ENCODE measurements at places on chromosomes 12 and 14. TPM values are rescaled to one million over a fixed set of nuclear protein-coding genes. Genes with fewer than 3 reads are reported as not detected.

- DNase-seq: no peak
Observed at GRCh38 chr14:100708425-100709288, 18.0 kb upstream of the DLK1 start.

DNA sequence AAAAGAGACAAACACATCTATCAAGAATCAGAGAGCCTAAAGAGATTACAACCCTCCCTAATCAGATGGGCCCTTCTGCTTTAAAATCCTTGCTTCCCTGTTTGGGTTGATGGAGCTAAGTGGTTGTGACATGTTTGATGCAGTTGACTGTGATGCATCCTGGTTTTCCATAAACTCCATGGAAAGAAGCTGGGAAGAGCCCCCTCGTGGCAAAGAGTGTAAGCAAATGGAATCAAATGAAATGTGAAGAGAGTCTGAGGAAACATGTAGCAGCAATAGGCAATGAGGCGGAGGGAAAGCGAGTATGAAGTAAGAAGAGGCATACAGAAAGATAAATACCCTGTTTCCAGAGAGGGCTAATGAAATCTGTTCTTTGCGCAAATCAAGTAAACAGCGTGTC, 70.4 kb upstream of the SLCO1C1 start:
- no peak for DNase-seq

GRCh38 chr14:73140811-73141323, 4.6 kb downstream of the PSEN1 start:
- no peak for DNase-seq

DNA sequence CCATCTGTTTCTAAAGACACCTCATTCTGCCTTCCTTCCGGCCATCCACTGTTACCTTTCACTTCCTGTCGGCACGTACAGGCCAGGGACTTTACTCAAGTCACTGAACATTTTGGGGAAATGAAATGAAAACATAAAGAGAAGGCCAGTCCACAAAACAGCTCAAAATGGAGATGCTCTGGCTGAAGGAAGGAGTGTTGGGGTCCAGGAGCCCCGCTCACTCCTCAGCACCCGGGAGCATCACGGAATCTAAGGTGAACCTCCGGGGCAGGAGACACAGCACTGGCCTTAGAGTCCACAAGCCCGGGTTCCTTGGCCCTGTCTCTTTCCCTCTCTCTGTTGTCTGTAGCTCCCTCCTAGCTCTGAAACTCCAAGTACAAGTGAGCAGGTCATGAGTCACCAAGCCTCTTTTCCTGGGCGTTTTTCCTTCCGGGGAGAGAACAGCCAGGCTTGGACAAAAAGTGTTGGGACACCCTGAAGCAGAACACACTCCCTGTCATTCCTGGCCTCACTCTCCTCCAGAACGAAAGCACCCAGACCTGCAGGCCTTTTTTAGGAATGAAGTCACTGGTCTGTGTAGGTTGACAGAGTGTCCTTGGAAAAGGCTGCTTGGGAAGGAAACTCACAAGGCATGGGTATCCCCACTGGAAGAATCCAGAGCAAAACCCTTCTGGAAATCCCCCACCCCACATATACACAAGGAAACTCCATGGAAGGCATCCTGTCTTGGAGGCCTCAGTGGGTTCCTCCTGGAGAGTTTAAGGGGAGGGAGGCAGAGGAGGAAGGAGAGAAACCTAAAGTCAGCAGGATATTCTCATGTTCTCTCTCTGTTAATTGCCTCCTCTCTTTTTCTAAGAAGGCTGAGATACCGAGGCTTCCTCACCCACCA, 245.3 kb downstream of the ZFP36L1 start:
- DNase-seq: no peak

- DNase-seq: no peak
Observed at GRCh38 chr12:116009805-116010204, 267.7 kb downstream of the MED13L start.

- no peak for DNase-seq
Observed at GRCh38 chr12:98736352-98737321, 91.5 kb downstream of the APAF1 start.

GRCh38 chr12:58530742-58531062, 389.6 kb downstream of the LRIG3 start:
- DNase-seq: no peak

GRCh38 chr12:131367983-131368667, 342.8 kb upstream of the SFSWAP start:
- no peak for DNase-seq

- no peak for DNase-seq
Observed at GRCh38 chr12:75011120-75011519, 198.5 kb downstream of the KCNC2 start.

DNA sequence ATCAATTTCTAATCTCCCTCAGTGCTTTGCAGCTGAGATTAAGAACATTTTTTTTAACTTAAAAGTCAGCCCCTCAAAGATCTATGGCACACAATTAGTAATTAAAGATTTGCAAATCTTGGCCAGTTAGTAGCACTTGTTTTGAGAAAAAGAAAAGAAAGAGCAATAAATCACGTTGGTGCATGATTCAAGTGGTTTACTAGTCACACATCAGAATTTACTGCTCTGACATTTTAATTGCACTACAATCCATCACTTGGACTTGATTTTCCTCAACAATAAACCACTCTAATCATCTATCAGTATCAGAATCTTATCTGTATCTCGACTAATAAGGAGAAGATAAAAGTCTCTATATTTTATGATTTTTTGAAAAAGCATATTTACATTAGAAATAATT, 154.3 kb downstream of the HELB start:
- DNase-seq: no peak

- DNase-seq: no peak
Observed at GRCh38 chr12:100382338-100382737, 25.5 kb downstream of the SLC17A8 start.

- no peak for DNase-seq
Observed at GRCh38 chr14:63918411-63918810, 65.6 kb downstream of the SYNE2 start.

DNA sequence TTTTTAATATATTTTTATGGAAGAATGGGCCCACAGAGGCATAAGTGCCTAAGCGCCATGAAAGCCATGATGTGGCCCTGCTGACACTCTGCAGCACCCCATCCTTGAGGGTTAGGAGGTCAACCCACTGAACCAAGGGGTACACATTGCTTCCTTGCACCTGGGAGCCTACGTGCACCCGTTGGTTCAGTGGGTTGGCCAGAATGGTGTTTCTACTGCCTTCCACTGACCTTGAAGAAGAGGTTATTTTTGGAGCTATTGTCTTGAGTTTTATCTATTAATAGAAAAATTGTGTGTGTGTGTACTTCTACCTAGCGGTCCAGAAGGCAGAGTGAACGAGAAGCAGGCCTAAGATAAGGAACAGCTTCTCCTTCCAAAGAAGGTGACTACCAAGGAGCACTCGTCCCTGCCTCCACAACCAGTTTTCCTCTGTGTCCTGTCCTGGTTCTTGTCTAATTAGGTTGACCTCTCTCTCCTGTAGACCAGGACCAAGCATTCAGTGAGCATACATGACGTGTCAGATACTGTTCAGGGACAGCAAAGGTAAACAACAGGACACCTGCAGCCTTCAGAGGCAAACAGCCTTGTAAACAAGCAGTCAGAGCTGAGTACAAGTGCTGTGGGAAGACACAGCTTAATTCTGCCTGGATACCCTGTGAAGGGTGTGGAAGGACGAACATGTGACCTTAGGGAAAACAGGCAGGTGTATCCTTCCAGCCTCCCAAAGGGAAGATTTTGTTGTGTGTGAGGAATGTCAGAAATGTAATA, 30.4 kb upstream of the PLEK2 start:
- no peak for DNase-seq

GRCh38 chr12:22792138-22792537, 167.2 kb downstream of the ETNK1 start:
- DNase-seq: no peak

DNA sequence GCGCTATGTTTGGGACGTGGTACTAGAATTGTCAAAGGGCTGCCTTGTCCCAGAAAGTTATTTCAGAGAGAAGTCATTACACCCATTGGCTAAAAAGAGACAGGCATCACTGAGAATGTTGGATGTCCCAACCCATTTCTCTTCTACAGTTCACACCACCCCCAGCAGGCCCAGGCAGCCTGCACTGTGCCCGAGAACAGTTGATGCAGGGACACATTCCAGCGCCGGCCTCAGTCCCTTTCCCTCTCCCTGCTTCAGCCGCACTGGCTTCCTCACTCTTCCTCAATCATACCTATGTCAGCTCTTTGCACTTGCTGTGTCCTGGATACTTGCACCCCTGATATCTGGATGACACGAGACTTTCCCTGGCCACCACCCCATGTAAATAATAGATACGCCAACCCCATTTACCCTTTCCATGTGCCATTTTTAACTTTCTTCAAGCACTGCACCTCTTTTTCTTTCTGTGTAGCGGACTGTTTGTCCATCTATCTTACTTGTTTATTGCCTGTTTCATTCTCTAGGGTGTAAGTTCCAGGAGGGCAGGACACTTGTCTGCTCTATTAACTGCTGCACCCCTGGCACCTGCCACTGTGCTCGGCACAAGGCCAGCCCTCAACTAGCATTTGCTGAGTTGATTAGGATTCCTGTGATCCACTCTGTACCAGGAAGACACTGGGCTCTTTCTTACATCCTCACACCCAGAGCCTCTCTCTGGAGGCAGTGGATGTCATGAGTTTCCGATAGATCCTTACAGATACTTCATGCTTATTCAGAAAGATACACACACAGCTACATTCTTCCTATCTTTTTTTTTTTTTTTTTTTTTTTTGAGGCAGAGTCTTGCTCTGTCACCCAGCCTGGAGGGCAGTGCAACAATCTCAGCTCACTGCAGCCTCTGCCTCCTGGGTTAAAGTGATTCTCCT, 76.6 kb upstream of the CEP83 start:
- DNase-seq: no peak

- no peak for DNase-seq
Observed at GRCh38 chr14:101916816-101917412, 47.5 kb upstream of the DYNC1H1 start.

GRCh38 chr12:109652977-109653264, 60.7 kb upstream of the FAM222A start:
- no peak for DNase-seq

- DNase-seq: no peak
Observed at GRCh38 chr14:90996967-90997366, 63.5 kb downstream of the RPS6KA5 start.

GRCh38 chr12:80861641-80862378, 75.9 kb downstream of the LIN7A start:
- DNase-seq: no peak

DNA sequence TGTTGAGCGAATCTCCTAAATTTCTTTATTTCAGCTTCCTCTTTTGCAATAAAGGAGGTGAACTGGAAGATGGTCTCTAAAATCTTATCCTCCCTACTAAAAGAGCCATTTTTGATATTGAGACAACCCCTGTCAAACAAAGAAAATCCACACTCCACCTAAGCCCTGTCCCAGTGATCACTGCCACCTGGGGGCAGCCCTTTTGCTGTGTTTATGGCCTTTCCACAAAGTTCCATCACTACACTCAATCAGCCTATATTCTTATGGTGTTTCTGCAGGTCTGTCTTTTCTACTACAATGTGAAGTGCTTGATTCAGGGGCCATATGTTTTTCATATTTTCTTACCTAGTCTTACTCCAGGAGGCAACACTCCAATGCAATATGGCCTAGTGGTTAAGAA, 163.7 kb downstream of the BMP4 start:
- DNase-seq: no peak

- DNase-seq: no peak
Observed at GRCh38 chr14:94355191-94355794, 32.2 kb upstream of the SERPINA6 start.

- DNase-seq: no peak
Observed at GRCh38 chr12:112153181-112153892, 28.0 kb downstream of the TRAFD1 start.

- no peak for DNase-seq
Observed at GRCh38 chr14:105474483-105475268, at the start of gene CRIP2. CRIP2 (plus strand) TSS chr14:105474821; CDS start chr14:105474863, 42 bp downstream.

GRCh38 chr14:31934767-31935266, 142.3 kb upstream of the ARHGAP5 start:
- no peak for DNase-seq

- DNase-seq: no peak
Observed at GRCh38 chr12:116381240-116381743, 103.8 kb upstream of the MED13L start.

DNA sequence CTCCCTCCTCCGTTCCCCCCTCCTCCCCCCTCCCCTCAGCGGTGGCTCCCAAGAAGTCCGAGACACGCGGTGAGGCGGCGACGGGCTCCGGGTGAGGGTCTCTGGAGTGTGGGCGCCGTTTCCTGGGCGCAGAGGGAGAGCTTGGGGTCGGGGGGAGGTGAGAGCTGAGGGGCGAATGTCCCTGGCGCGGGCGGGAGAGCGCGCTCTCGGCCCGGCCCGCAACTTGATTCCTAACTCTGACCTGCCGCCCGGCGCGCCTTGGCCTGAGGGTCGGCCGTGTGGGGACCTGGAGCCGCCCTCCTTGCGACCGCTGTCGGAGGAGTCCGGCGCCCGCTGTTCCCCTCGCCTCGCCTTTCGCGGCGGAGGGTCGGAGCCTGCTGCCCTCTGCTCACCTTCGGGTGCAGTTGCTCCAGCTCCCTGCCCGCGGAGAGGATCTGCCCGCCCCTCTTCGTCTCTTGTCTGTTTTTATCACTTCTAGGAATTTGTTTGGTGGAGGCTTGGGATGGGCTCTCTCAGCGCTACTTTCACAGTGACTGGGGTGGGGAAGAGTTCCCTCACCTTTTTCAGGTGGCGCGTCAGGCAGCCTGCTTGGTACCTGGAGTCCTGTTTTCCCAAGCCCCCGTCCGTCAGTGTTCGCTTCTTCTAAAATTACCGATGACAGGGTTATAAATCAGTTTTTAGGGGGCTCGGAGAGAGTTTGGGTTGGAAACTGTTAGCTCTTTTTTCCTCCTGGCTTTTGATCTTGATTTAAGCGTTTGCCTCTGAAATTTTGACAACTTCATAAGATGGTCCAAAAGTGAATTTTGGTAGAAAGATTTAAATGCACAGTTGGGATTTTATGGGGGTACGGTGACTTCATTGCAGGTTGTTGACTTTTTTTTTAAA, 495 bp downstream of the ADIPOR2 start:
- no peak for DNase-seq

- no peak for DNase-seq
Observed at GRCh38 chr14:49999146-49999761, 106.4 kb downstream of the ARF6 start.

- DNase-seq: no peak
Observed at GRCh38 chr12:3313066-3313465, 177.9 kb upstream of the PRMT8 start.

DNA sequence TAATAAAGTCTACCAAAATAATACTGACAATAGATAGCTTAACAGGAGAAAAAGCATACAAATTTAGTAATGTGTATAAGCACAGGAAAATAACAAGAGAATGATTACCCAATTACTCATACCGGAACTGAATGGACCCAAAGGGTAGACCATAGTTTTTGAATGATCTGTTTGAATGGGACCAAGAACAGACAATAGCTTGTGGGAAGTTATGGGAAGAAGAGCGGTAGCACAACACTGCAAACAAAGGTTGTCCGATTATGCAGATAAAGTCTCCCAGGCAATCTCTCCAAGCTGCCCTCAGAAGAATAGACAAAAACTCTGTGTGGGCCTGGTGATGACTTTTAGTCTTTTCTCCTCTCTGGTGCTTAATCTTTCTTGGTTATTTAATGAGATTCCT, 96.6 kb upstream of the NEDD1 start:
- DNase-seq: no peak

Gene IAPP
- total RNA-seq: not detected

Gene TBPL2
- total RNA-seq: 0.41 TPM

Gene CNPY2
- total RNA-seq: 93.7 TPM

Gene ADAMTS20
- not detected for total RNA-seq

Gene LALBA
- not detected for total RNA-seq

Gene NYNRIN
- 0.15 TPM for total RNA-seq

Gene ARL1
- total RNA-seq: 54.0 TPM

Gene PRH2
- total RNA-seq: not detected

Gene TNS2
- 0.72 TPM for total RNA-seq

Gene SLC22A17
- total RNA-seq: not detected
